ENCODE measurements at places on chromosomes 3 and 15.

DNA sequence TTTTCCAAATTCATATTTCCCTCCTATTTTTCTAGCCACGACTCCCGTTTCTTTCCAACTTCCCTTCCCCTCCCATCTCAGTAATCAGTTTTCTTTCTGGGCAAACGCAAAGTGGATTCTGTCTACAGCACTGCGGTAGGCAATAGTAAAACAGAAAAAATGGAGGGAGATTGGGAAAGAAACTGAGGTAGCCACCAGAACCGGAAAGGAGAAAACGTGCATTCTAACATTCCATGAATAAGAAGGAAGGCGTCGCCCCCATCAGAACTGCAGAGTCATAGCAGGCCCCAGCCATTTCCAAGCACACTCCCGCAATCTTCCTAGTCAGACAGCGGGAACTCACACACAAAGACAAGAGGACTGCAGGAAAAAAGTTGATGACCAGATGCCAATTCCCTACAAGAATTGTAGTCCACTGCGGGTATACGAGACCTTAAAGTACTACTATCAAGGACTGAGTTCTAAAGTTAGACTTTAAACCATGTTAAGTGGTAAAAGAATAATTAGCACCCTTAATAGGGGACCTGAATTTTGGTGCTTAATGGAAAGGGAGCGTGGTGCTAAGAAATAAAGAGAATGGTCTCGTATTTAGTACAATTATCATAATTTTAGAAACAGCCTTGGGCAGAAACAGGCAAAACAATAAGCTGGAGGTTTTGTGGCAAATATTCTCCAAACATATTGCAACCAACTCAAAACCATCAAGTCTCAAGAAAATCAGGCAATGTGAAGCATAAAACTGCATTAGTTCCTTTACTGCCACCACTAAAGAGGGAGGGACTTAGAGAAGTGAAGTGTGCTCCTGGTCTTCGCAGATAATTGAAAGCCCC is 1.4 kb downstream of the PFN2 start:
- peak; percentile 40 for DNase-seq

DNA sequence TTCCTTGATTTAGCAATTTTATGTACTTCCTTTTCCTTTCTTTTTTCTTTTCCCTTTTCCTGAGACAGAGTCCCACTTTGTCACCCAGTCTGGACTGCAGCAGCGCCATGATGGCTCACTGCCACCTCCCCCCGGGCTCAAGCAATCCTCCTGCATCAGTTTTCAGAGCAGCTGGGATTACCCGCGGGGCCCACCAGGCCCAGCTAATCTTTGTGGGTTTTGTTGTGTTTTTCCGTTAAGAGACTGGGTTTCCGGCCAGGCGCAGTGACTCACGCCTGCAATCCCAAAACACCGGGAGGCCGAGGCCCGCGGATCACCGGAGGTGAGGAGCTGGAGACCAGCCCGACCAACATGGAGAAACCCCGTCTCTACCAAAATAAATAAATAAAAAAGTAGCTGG is 17.7 kb downstream of the GOLGA8S start:
- DNase-seq = peak; percentile 50

DNA sequence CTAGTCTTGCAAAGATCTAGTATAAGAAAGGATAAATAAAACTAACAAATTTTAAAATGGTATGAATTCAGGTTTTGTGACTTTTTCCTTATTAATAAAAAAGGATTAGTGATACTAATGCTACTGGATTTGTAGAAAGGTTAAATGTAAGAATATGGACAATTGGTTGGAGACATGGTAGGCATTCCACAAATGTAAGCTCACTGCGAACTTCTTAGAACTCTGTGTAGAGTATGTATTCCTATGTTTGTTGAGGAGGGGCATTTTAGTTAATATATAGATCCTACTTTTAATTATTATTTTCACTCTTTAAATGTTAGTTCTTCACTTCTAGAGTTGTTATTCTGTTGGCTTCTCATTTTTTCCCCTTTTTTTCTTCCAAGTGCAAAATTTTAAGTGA is 414.3 kb downstream of the RBMS3 start:
- no peak for DNase-seq

GRCh38 chr15:35705030-35705883 is 159.3 kb upstream of the DPH6 start:
- DNase-seq = no peak

- DNase-seq = peak; percentile 92
Measured at GRCh38 chr3:42804106-42804830, at the start of gene HIGD1A. Gene HIGD1A, minus strand, starts transcription at chr3:42804490. Its CDS starts 10,237 bp downstream, at chr3:42794253.

GRCh38 chr15:96353416-96353929 is 23.0 kb downstream of the NR2F2 start:
- no peak for DNase-seq

Data from H54 (cell line).